ENCODE measurements at places on chromosomes 16 and 17. TPM values are rescaled to one million over a fixed set of nuclear protein-coding genes. Genes with fewer than 3 reads are reported as not detected.
A peak's percentile ranks its signal among the peaks of the same experiment; 100 is the strongest.

HOXB5 gene
- polyA plus RNA-seq: not detected

DNA sequence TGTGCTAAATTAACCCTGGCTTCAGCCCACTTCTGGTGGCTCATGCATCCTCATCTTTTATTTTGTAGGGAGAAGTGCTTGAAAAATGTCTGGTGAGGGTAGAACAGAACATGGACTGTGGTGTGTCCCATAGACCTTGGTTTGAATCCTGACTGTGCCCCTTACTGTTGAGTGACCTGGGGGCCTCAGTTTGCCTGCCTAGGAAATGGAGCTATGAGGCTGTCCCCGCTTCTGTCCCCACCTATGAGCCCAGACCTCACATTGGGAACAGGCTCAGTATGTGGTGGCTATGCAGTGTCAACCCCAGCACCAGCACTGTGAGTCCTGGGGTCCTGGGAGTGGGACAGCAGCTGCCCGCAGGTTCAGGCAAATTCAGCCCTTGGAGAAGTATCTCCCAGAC lies 186.3 kb upstream of the GSE1 start:
- DNase-seq: no peak

DNA sequence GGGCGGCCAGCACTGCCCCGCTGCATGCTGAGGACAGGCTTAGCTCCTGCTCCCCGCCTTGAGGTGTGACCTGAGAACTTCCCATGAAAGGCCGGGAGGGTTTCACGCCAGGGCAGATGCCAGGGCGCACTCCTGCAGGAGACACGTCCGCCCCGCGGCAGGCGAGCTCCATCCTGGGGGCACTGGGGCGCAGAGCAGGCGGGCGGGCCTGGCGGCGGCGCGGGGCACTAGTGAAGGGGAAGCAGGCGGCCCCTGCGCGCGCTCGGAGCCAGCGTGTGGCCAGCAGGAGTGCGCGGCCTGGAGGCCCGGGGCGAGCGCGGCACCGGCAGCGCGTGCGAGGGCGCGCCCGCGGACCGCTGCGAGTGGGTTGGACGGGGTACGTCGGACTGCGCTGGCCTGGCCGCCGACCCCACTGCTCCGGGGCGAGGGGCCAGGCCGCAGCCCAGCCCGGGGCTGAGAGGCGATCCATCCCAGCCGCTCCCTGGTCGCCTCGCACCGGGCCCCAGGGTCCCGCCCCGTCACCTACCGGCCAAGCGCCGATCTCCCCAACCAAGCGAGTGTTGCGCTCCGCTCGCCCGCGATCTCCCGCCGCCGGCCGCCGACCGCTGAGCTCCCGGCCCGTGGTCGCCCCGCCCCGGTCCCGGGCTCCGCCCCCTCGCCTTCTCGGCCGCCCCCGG lies at the start of gene MAP3K14:
TSS of gene MAP3K14 (minus strand) at position 587 of the 677 bp plus-strand sequence. CDS start 26,275 bp downstream, outside the sequence.
- peak; percentile 83 for DNase-seq

GRCh38 chr17:37026531-37026869 lies 77.7 kb downstream of the AATF start:
- no peak for DNase-seq

DNA sequence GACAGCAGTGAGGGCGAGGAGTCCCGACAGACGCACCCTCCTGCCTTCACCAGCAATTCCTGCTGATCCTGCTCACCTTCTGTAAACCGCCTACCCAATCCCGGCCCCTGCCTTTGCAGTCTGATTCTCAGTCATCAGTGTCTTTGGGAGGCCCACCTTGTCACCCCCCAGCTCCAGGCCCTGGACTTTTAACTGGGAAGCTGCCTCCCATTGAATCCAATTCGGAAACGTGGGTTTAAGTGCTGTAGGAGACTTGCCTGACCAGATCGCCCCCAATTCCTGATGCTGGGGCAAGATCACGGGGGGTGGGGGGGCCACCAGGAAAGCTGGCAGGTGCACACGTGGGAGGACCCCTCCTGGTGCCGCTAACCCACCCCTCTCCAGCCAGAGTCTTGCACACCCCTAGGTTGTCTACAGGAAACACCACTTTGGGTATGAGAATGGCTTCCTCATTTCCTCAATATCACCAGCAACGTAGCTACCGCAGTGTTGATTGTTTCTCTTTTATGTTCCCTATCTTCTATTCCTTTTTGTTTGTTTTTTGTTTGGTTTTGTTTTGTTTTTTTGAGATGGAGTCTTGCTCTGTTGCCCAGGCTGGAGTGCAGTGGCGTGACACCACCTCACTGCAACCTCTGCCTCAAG lies 46.6 kb upstream of the CMIP start:
- DNase-seq: no peak
